ENCODE measurements at places on chromosomes 5 and 9. TPM values are rescaled to one million over a fixed set of nuclear protein-coding genes. Genes with fewer than 3 reads are reported as not detected.

DNA sequence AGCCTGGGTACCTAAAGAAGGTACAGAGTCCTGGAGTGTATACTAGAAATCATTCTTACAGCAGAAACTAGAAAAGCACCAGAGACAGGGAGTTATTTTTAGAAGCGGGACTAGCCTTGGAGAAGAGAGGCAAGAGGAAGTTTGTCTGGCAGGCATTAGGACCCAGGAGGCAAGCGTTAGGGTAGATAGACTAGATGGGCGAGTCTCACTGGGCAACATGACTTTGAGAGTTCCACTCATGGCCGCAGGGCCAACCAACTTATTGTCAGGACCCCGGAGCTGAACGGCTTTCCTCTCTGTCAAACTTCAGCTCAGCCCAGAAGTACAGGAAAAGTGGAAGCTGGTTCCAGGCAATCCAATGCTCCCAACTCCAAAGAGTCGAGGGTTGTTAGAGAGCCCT lies 34.1 kb upstream of the NPR3 start:
- no peaks in the 10 kb centered on the region for H3K36me3 ChIP-seq
- H3K27me3 ChIP-seq, result no peaks in the 10 kb centered on the region
- no peaks in the 10 kb centered on the region for H3K4me1 ChIP-seq
- H3K4me3 ChIP-seq, result no peak overlapping the region
- no peak overlapping the region for H3K27ac ChIP-seq

DNA sequence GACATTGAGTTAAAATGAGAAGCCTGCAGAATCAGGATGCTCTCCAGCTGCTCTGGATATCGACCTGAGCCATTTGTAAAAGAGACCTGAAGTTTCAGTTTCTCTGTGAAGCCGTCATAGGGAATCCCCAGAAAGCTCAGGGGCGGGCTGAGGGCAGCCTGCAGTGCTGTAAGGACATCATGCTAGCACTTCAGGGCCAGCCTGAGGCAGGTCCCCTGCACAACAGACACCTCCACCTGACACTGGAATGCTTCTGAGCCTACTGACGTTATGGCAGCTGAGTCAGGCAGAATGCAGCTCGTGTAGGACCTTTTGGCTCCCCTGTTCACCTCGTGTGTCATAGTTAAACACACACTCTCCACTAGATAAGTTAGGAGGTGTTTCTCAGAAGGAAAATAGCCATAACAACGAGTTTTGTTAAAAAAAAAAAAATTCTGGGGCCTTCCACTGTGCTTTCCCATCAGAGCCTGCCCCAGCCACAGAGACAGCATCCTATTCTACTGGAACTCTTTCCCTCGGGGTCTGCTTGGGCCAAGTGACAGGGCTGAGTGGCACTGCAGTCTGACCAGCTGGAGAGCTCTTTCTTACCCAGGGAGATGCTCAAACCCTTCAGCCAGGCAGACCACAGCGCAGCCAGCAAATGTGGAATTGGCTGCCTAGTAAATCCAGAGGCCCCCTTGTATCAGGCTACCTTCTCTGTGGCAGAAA lies 354.9 kb downstream of the DIRAS2 start:
- H3K27ac ChIP-seq, result no peak overlapping the region
- H3K36me3 ChIP-seq, result no peaks in the 10 kb centered on the region
- DNase-seq, result no peak
- H3K4me1 ChIP-seq, result no peaks in the 10 kb centered on the region
- no peaks in the 10 kb centered on the region for H3K27me3 ChIP-seq

- H3K27ac ChIP-seq, result no peak overlapping the region
- H3K36me3 ChIP-seq, result no peaks in the 10 kb centered on the region
- no peak for DNase-seq
- H3K4me3 ChIP-seq, result no peak overlapping the region
Observed at GRCh38 chr9:92762196-92762595, 2.4 kb downstream of the BICD2 start.

Gene NUTM2F
- total RNA-seq, result not detected

GRCh38 chr9:99403371-99403770 lies 181.3 kb downstream of the SEC61B start:
- H3K27me3 ChIP-seq, result no peaks in the 10 kb centered on the region
- no peaks in the 10 kb centered on the region for H3K36me3 ChIP-seq
- no peak overlapping the region for H3K4me3 ChIP-seq
- H3K4me1 ChIP-seq, result no peaks in the 10 kb centered on the region

DNA sequence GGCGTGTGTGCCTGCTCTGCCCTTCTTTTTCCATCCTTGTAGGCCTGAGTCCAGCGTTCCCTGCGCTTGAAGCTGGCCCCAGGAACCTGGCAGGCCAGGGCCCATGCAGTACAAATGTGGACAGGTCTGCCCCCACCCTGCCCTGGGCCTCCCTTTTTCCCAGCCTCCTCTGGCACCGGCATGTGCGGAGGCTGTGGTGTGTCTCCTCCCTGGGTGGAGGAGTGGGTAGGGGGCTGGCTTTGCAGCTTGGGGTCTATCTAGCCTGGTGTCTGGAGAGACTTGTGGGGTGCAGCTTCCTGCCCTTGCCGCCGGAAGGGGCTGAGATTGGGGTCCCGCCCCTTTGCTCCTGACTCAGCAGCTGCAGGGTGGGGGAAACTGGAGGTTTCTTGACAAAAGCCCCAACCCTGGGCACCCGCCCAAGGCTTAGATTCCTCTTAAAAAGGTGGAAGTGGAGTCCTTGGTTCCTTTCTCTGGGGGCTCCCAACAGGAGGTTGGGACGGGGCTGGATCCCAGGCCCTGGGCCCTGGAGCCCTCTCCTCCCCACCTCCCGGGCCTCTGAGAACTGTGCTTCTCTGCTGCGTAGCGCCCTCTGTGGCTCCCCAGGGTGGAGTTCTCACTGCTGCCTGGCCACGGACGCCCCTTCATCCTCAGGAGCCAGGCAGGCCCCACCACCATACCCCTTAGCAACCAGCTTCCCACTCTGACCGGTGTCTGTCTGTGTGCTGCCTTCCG lies 18.0 kb downstream of the RXRA start:
- no peak overlapping the region for H3K4me3 ChIP-seq
- H3K36me3 ChIP-seq, result no peaks in the 10 kb centered on the region
- peak overlapping the region; percentile 58 for H3K27ac ChIP-seq
- DNase-seq, result no peak
